ENCODE measurements at places on chromosomes 3 and 15. TPM values are rescaled to one million over a fixed set of nuclear protein-coding genes. Genes with fewer than 3 reads are reported as not detected.
A peak's percentile ranks its signal among the peaks of the same experiment; 100 is the strongest.

DNA sequence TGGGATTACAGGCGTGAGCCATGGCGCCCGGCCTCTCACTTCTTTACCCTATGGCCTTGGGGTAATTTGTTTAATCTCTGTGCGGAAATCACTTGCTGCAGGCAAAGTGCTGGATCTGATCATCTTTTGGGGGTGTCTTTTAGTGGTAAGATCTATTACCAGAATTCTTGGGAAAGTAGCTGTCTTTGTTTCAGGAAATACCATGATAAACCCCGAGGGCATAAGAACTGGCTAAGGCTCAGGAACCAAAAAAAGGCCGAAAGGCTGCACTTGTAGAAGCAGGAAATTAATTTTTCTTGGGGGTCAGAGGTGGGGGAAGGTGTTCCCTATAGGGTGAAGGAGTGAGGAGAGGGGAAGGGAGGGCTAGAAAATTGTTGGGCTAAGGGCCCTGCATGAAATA, 22.7 kb upstream of the IGF2BP2 start:
- DNase-seq: no peak

Gene SCN11A
- not detected for total RNA-seq

Gene ROBO1
- 71.0 TPM for total RNA-seq

Gene HHATL
- not detected for total RNA-seq

DNA sequence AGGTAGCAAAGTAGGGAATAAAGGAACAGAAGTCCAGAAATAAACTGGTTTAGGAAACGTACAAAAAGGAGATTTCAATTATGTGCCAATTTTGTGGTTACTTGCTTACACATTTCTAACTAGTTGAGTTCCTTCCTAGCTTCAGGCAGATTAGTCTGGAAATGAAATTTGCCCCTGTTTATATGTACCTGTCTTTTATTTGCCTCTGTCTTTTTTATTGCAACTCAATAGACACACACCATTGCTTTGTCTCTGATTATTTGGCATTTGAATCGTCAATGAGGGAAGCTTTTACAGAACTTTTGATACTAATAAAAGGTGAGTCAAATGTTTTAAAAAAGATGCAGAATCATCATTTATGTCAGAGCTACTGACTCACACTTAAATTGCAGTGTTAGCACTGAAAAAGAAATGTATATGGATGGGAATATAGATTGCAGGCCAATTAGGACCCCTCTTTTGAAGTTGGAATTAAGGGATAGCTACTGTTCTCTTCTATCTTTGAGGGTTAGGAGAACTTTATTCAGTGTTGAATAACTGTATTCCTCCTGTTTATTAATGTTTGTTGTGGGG, 60.5 kb downstream of the TRAK1 start:
- DNase-seq: no peak

Gene KCNMB3
- 2.4 TPM for total RNA-seq

GRCh38 chr3:186510374-186511079, 33.7 kb downstream of the CRYGS start:
- DNase-seq: no peak

DNA sequence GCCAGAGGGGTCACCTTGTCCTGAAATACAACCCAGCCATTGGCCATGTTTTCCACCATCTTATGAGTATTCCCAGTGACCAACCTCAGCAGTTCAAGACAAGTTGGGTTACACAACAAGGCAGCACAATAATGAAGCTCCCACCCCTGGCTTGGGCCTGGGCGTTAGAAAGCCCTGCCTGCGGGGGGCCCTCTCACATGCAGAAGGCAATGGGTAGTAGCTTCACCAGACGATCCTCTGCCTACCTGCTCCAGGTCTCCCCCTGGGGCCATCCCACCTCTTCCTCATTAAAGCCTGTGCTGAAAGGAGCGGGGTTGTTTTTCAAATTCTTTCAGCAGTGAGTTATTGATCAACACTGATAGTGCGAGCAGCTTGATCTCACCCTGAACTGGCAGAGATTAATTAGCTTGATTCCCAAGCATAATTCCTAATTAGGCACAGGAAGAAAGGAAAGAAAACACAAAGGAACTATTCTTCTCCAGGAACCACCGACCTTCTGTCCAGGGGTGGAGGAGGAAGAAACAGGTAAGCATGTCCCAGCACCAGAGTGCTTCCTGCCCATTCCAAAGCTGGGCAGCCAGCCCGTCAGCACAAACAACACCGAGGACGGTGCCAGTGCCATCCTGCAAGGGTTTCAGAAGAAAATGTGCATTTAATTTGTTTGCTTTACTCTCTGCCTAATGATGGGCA, 79.7 kb upstream of the CGNL1 start:
- DNase-seq: no peak

DNA sequence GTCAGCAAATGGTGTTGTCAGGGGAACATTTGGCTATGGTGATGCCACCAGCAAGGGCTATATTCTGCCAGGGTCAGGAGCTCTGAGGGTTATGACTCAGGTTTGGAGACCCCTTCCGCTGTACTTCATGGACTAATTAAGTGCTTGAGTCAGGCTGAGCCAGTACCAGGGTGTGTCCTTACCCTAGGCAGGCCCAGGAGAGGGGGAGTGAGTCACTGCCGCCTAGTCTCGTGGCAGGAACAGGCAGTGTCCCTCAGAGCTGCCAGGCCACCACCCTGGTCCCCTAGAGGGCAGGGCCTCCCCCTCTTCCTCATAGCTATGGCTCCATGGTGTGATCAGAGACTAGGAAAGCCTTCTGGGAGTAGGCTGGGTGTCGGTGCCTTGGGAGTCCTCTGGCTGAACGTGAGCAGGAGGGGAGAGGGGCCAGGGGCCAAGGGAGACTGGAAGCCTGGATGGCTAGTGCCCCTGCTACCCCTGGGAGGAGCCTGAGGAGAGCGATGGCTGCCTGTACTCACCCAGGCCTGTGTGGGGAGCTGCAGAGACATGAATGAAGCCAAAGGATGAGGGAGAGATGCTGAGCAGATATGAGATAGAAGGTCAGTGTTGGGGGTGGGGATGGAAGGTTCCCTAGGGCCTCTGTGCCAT, 10.6 kb downstream of the MAPKAPK3 start:
- no peak for DNase-seq

DNA sequence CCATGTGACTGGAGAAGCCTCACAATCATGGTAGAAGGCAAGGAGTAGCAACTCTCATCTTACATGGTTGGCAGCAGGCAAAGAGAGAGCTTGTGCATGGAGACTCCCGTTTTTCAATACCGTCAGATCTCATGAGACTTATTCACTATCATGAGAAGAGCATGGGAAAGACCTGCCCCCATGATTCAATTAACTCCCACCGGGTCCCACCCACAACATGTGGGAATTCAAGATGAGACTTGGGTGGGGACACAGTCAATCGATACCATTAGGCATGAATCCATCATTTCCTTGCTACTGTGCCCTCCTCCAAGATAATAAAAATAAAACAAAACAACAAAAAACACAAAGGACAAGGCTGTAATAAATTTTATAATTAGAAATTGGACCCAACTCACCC, 384.7 kb upstream of the MEIS2 start:
- DNase-seq: no peak

Gene LMAN1L
- total RNA-seq: not detected

DNA sequence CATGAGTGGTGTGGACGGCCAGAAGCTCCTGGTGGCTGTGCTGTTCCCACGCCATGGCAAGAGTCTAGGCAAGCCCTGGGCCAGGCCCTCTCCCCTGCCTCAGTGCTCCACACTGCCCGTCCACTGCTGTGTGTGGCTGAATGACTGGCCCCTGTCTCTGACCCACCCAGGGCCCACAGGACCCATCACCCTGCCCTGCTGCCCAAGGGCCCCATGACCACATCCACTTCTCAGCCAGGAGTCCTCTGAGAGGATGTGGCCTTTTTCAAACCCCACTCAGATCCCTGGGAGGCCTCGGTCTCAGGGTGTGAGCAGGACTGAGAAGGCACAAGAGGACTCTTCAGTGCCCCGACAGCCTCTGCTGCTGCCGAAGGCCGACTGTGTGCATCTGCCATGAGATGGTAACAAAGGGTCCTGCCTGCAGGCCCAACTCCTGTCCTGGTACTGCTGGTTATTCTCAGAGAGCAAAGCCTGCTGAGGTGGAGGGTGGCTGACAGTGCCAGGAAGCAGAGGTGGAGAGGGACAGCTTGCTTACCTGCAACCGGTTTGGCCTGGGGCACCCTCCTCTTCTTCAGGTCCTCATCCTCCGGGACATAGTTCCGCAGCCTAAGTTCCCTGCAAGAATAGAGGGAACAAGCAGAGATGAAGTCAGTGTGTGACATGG, 47.5 kb downstream of the PTH1R start:
- DNase-seq: no peak

GRCh38 chr3:17481116-17481515, 261.3 kb downstream of the TBC1D5 start:
- DNase-seq: no peak

Gene CLDN18
- total RNA-seq: not detected

Gene PLCD1
- total RNA-seq: 11.4 TPM

- no peak for DNase-seq
These were observed 58.1 kb upstream of the PROK2 start for GRCh38 chr3:71843071-71843470.

GRCh38 chr3:180829409-180830405, 82.8 kb upstream of the FXR1 start:
- no peak for DNase-seq

DNA sequence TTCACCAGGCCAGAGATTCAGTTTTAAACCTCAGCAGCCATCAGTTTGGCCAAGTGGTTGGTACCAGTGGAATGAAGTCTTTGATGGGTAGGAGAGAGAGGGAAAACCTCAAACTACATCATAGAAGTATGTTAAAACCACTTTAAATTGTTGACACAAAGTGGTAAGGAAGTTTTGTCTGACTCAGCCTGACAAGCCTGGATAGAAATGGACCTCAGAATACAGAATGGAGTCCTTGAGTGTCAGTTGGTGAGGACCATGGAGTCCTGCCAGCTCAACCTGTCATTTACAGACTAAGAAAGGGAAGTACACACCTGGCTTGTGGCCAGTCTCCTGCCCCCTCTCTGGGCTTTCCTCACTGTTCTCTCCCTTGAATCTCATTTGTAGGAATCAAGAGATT, 12.1 kb downstream of the EAF1 start:
- DNase-seq: no peak

DNA sequence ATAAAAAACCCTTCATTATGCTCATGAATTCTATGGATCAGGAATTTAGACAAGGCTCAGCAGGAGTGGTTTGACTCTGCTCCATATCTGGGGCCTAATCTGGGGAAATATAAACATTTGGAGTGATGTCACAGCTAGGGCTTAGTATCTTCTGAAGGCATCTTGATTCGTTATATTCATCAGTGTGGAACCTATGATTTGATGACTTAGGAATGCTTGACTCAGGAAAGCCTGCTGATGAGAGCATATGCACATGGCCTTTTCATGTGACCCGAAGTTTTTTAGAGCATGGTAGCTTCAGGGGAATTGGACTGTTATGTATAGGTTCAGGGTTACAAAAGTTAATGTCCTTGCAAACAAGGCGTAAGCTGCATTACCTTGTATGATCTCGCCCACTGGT, 184.9 kb upstream of the LRRC3B start:
- DNase-seq: no peak

Gene ZBED2
- total RNA-seq: not detected

Gene BFSP2
- total RNA-seq: not detected

GRCh38 chr3:158846803-158847451, 45.1 kb downstream of the MFSD1 start:
- no peak for DNase-seq

DNA sequence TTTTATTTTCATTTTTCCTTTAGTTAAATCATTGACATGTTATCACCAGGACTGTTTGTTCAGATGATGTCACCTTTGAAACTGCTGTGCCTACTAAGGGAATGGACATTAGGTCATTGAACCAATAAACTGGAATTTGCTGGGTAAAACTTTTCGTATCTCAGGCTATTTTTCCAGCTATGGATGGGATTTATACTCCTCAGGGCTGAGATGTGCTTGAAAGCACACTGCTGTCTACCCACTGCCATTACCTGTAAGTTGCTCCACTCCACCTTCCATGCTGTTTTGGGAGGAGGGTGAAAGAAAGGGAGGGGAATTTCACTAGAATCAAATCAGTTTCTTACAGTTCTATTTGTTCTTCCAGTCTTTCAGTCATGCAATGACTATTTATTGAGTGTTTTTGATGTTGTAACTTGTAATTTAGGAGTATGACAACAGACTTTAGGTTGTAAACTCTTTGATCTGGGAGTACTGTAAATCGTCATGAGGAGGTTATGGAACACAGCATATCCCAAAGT, 11.3 kb downstream of the EHD4 start:
- DNase-seq: peak; percentile 79

DNA sequence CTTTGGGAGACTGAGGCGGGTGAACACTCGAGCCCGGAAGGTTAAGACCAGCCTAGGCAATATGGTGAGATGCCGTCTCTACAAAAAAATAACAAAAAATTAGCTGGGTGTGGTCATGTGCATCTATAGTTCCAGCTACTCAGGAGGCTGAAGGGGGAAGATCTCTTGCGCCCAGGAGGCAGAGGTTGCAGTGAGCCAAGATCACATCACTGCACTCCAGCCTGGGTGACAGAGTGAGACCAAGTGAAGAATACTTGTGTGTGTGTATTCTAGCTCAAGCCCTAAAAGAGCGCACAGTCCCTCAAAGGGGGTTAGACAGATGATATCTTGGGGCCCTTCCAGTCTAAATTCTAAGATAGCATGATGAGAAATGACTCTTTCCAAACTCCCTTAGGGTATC, 23.7 kb downstream of the DAPK2 start:
- DNase-seq: no peak

DNA sequence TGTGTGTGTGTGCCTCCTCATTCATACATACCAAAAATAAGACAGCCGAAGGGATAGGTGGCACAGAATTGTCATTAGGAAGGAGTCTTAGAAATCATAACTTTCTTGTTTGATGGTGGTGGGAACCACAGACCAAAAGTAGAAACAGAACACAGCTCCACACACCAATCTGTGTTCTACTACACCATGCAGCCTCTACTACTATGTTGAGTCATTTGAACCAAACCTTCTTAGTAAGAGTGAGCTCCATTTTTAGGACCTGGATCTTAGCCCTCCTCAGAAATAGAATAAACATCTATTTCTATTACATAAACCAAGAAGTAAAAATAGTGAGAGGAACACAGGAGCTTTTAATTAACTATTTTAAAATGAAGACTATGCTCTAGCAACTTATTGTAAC, 27.9 kb upstream of the PLCH1 start:
- DNase-seq: no peak

DNA sequence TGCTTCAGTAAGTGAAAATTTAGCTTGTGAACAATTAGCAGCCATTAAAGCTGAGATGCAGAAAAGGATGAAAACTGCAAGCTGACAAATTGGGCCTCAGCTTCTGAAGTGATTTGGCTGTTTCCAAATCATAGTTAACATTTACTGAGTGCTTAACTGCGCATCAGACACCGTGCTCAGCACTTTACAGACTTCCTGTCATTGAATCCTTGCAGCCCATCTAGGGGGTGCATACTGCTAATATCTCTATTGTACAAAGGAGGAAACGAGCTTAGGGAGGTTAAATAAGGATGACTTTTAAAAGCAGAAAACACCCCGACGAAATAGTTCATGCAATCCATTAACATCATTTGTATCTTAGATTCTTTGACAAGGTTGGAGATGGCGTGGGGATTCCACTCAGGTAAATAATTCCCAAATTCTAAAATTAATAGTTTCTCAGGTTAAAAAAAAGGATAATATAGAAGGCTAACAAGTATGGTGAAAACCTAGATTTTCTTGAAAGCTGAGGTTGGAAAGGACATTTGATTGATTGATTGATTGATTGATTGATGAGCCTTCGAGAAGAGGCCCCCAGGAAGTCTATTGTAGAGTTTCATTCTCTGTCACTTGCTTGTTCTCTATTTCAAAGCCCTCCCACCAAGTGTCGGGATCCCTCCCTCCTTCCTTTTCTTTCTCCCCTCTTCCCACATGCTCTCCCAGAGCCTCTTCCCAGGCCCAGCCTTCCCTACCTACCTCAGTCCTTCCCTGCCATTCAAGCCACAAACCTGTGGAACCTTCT, 23.5 kb upstream of the EPHB3 start:
- no peak for DNase-seq

Data from HepG2 (cell line).